ENCODE measurements at places on chromosomes 2 and 18.

GRCh38 chr2:241902357-241902991, 32.9 kb downstream of the RTP5 start:
- no peak for DNase-seq

DNA sequence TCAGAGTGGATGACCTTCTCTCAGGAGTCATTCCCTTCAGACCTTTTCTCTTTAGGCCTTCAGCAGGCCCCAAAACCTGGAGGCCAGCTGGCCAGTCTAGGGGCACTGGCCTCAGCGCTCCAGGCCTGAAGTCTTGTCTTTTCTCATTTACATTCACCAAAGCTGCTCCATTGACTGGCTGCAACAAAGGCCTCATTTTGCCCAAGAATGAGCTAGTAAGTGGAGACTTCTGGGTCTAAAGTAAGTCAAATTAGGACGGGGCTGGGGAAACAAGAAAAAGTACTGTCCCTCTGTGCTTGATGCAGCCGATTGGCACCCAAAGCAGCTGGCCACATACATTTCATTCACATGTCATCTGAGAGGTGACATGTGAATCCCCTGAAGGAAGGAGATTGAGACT, 83.8 kb upstream of the RIOK3 start:
- no peak for DNase-seq

- no peak for DNase-seq
These were observed 28.0 kb downstream of the DNER start for GRCh38 chr2:229686122-229686919.

GRCh38 chr2:8089596-8089995, 592.3 kb upstream of the ID2 start:
- no peak for DNase-seq

DNA sequence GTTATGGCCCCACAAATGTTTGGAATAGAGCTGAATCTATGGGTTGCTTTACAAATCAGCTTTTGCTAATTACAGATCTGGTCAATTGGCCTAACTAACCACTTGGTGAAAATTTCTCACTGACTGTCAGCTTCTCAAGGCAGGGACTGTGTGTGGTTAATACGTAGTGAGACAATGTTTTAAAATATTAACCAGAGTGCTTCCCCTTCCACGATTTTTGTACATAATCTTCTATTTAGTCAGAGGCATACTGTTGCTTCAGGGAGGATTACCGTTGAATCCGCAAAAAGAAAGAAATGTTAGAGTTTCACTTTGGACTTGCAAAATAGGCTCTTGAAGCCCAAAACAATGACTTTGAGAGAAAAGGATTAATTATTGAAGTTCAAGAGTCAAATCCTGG, 14.9 kb upstream of the KCNS3 start:
- no peak for DNase-seq

Data from activated naive CD4-positive, alpha-beta T cell (primary cell).